ENCODE measurements at places on chromosomes 7 and 10.
A peak's percentile ranks its signal among the peaks of the same experiment; 100 is the strongest.

- DNase-seq: no peak
Observed at GRCh38 chr10:88386821-88387773, 196.0 kb downstream of the RNLS start.

GRCh38 chr10:76998451-76998850 is 639.2 kb downstream of the KCNMA1 start:
- no peak for DNase-seq

DNA sequence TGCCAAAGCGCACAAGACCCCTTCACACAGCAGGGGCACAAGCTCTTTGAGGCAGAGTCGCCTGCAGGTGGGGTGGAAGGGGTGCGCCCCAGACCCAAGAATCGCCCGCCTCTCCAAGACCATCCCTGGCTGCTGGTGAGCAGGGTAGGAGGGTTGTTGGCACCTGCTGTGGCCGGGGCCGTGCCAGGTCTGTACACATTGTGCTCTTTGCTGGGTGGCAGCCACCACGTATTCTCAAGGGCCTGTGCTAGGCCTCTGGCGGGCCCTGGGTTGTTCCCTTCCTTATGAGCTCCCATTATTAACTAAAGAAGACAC is 84.4 kb downstream of the LHPP start:
- no peak for DNase-seq

DNA sequence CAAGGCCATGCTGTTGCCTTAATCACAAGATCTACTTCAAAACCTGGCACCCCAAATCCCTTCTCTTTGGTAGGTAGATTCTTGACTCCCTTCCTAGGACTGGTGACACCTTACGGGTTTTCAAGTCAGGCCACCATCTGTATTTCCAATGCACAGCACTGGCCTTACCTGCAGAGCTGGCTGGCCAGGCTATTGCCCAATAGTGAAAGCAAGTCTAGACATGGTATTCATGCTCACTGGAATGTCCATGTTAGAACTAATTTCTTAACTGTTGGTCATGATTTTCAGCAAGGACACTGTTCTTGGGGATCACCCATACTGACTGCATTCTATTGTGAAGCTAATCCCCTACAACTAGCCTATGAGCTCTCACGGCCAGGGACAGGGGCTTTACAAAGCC is 313.1 kb upstream of the RNF32 start:
- no peak for DNase-seq

DNA sequence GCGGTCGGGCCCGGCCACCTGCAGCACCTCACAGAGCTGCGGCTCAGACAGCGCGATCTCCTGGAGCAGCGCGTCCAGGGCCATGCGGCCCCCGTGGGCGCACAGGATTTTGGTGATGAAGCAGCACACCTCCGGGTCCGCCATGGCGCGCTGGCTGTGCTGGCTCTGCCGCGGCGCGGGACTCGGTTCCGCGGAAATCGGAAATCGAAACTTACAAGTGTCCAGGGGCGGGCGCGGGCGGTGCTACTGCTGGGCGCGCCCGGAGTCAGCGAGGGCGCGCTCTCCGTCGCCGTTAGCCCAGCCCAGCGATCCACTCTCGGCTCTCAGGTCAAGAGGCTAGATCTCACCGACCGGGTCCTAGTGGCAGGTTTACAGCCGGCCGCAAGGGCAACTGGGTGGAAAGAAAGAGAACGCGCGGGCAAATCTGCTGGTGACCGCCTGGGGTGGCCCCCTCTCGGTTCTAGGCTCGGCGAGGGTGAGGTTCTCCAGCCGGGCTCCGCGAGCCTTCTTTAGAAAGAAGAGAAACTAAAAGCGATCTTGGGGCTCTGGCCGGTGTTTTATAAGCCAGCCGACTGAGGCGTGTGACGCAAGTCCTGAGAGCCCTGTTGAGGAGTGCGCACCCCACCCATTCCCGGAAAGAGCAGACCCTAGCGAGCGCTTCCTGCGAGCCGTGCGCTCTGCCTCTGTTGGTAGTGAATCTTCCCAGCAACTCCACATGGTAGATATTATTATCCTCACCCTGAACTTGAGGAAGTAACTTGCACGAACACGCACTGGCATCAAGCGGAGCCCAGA is at the start of gene ZC3HAV1:
ZC3HAV1 (minus strand) TSS at position 533 of the 795 bp plus-strand sequence; CDS start at position 144, 389 bp downstream.
- DNase-seq: peak; percentile 88

GRCh38 chr7:132742189-132742612 is 165.9 kb upstream of the PLXNA4 start:
- DNase-seq: no peak

- no peak for DNase-seq
Observed at GRCh38 chr10:7550013-7550412, 116.8 kb downstream of the ITIH5 start.

Data from NCI-H460 (cell line).